Hematopoietic multipotent progenitor cell treated with erythropoietin and hydrocortisone succinate and interleukin-3 and kit ligand, for 17 days (in vitro differentiated cells): ENCODE measurements at places on chromosomes 16 and 17.

- peak; percentile 68 for DNase-seq
Measured at GRCh38 chr17:10616502-10617119, 40.5 kb downstream of the MYH3 start.

DNA sequence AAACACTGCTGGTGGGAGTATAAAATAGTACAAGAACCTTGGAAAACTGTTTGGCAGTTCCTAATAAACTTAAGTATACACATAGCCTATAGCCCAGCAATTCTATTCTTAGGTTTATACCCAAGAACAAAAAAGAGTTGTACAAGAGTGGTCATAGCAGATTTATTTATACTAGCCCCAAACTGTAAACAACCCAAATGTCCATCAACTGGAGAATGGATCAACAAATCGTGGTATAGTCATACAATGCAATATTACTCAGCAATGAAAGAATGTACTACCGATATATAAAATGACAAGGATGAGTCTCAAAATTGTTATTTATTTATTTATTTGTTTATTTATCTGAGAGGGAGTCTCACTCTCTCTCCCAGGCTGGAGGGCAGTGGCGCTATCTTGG, 23.1 kb downstream of the GNGT2 start:
- DNase-seq = no peak

DNA sequence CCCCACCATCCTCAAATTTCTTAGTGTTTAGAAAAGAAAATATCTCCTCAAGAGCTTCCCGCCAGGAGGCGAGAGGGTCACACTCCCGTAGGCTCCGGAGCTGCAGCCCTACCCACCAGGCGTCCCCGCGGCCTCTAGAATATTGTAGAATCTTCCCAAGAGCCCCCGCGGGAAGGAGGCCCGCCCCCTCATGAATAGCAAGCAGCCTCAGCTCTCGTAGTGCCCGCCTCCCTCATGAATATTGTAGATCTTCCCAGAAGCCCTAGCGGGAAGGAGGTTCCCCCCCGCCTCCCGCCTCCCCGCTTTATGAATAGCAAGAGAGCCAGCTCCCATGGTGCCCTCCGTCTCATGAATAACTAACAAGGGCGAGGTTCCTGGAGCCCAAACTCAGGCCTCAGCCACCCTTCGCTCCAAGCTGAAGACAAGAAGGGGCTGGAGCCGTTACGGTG, at the start of gene FBXO47:
FBXO47 (minus strand) TSS at position 114 of the 449 bp plus-strand sequence. CDS start 4,378 bp downstream, outside the sequence.
- DNase-seq = peak; percentile 34

DNA sequence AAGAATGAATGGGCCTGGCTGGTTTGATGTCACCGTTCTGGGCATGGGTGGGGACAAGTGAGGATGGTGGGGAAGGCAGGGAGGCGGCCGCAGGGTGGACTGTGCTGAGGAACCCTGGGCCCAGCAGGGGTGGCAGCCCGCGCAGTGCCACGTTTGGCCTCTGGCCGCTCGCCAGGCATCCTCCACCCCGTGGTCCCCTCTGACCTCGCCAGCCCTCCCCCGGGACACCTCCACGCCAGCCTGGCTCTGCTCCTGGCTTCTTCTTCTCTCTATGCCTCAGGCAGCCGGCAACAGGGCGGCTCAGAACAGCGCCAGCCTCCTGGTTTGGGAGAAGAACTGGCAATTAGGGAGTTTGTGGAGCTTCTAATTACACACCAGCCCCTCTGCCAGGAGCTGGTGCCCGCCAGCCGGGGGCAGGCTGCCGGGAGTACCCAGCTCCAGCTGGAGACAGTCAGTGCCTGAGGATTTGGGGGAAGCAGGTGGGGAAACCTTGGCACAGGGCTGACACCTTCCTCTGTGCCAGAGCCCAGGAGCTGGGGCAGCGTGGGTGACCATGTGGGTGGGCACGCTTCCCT, 6.5 kb upstream of the SERPINF1 start:
- no peak for DNase-seq
